ENCODE measurements at places on chromosomes 7 and 10.

- no peak for DNase-seq
Measured at GRCh38 chr7:30331338-30331737, 46.9 kb downstream of the ZNRF2 start.

DNA sequence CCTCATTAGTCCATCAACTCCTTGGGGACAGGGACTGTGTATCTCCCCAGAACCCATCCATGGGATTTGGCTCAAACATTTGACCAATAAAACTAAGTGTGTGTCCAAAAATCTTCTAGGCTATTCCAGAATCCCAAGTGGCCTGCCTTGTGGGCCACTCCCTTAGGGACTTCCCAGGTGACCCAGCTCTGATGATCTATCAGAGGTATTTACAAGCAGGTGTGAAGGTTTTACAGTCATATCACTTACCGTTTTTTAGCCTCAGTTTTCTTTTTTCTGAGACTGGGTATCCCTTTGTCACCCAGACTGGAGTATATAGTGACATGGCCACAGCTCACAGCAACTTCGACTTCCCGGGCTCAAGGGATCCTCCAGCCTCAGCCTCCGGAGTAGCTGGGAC, 64.4 kb downstream of the PIP4K2A start:
- no peak for DNase-seq

DNA sequence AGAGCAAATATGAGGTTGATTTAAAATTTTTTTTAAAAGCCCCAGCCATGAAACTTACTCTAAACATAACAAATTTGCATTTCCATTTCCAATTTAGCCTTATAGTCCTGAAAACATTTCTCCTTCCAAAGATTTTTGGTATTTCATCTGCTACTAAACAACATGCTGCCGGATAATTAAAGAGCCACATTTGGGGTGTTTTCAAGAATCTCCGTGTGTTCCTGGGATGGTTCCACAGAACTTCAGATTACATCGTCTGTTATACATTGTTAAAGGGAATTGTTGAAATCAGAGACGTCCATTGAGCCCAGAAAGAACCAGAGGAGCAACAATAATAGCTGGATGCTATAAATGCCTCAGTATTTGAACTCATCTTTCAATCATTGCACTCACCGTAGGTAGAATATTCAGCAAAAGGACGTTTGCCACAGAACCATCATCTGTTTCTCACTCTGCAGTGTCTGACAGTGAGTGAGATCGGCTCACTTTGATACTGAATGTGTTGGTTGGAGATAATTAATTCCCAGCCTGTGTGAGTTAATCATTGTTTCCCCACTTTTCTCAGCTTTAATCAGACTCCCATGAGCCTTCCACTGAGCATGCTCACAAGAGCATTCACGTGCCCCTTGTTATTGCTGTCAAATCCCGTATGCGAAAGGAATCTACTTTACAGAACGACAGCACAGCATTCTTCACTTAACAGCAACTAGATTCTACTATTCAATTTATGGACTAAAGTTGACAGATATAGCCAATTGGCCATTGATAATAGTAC, 128.4 kb upstream of the PALS2 start:
- DNase-seq = no peak

DNA sequence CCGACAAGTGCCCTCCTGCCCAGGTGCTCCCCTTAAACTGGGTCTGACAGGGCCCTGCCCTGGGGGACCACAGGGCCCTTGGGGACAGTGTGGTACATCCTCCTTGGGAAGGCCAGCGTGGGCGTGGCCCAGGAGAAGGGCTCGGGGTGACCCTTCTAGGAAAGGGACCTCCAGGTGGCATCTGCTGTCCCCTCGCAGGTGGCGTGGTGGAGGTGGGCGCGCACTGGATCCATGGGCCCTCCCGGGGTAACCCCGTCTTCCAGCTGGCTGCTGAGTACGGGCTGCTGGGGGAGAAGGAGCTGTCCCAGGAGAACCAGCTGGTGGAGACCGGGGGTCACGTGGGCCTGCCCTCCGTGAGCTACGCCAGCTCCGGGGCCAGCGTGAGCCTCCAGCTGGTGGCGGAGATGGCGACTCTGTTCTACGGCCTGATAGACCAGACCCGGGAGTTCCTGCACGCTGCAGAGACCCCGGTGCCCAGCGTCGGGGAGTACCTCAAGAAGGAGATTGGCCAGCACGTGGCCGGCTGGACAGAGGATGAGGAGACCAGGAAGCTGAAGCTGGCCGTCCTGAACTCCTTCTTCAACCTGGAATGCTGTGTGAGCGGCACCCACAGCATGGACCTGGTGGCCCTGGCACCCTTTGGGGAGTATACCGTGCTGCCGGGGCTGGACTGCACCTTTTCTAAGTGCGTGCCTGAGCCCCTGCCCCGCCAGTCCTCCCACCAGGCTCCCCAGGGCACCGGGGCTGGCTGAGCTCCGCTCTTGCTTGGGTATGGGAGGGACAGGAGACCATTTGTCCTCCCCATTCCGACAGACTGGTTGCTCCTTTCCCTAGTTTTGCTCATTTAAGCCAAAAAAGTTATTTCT, 972 bp downstream of the PAOX start:
- no peak for DNase-seq

GRCh38 chr10:47451273-47451997, 32.5 kb downstream of the ANXA8 start:
- DNase-seq = no peak

DNA sequence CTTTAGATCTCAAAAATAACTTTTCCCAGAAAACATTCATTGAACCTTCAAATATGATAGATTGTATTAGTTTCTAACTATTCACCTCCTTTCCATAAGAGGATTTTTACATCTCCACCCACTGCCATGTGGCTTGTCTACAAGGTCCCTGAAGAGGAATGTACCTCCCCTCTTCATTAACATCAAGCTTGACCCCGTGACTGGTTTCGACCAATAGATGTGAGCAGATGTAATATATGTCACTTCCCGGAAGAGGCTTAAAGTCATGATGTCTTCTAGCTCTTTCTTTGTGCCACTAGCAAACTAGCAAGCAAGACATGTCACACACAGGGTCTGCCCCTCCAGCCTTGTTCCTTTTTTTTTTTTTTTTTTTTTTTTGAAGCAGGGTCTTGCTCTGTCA, 6.9 kb downstream of the BAZ1B start:
- DNase-seq = no peak

GRCh38 chr10:5496261-5497250, 2.8 kb downstream of the CALML5 start:
- no peak for DNase-seq

GRCh38 chr7:69598487-69599285, 411 bp downstream of the AUTS2 start:
- DNase-seq = peak; percentile 80

DNA sequence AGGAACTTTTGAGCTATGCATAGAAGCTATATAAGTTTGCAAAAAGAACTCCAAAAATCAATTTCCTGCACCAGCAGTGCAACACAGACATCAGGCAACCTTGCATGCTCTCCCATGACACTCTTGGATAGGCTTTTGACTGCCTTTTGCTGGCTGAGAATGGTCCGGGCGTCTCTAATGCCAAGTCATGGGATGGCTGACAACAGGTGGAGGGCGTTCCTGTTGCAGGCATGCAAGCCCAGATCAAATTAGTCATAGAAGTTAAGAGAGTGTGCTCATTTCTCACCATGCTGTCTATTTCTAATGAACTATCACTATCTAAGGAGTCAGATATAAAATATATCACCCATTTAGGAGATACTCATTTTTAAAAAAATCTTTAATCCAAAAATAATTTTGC, 8.4 kb downstream of the PLCE1 start:
- DNase-seq = no peak

GRCh38 chr10:132057191-132057681, 8.5 kb upstream of the JAKMIP3 start:
- no peak for DNase-seq

- DNase-seq = no peak
Measured at GRCh38 chr10:132133449-132134240, 53.1 kb upstream of the DPYSL4 start.

DNA sequence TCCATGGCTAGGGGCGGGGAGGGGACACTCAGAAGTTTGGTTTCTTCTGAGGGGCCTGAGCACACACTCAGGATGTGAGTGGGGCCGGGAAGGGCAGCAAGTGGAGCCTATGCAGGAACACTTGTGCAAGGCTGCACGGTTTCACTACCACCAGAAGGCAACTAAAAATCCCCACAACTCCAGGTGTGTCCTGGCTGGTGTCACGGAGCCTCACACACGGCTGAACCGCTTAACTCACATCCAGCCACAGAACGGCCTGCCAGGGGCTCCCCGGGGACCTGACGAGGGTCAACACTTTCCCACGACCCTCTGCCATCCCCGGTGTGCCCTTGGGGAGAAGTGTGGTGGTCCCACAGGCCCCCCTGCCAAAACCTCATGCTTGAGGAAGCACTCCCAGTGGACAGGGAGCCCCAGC, 173.9 kb downstream of the ELFN1 start:
- no peak for DNase-seq

DNA sequence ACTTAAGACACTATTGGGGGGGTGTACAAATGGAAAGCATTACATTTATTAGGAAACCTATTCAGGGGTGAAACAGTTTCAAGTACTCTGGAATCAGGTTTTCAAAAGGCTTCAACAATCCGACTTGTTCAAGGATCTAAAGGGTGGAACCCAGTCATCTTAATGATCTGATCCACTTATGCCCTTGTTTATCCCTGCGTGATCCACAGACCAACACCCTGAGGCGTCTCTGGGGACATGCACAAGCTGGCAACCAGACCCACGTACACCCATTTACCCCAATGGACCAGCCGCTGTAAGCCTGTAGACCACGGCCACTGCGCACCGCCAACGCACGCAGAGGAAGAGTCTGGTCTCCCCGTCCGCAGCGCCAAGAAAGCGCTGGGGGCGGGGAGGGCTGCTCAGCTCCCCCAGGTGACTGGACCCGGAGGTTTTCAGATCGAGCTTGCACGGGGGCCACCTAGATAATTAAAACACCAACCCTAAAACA, 13.4 kb downstream of the HNRNPF start:
- DNase-seq = no peak

- no peak for DNase-seq
Measured at GRCh38 chr10:115084277-115084850, 8.8 kb upstream of the ATRNL1 start.

DNA sequence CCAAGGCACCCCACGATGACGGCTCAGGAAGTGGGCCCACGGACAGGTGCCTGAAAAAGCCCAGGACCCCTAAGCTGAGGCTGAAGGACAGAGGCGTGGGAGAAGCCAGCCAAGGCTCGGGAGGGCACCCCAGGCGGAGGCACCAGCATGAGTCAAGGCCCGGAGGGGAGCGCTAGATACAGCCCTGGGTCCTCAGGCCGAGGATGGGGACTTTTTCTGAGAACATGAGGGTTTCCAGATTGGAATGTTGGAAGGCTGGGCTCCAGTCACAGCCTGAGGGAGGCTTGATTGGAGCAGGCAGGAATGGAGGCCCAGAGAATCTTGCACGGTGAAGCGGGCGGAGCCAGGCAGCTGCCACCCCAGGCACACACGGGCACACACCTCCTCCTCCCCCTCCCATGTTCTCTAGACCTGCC, 19.0 kb upstream of the ELFN1 start:
- no peak for DNase-seq

- no peak for DNase-seq
Measured at GRCh38 chr10:109993551-109994330, 14.0 kb upstream of the ADD3 start.
